Dermis lymphatic vessel endothelial cell (primary cell): ENCODE measurements at places on chromosomes 2 and 18. TPM values are rescaled to one million over a fixed set of nuclear protein-coding genes. Genes with fewer than 3 reads are reported as not detected.

SMAD7 gene
- total RNA-seq, result 6.5 and 10.1 TPM in 2 replicates

CELF4 gene
- 0.43 TPM in 1 of 2 replicates, not detected in the other for total RNA-seq

ECEL1 gene
- total RNA-seq, result not detected in 2 replicates

OR6B3 gene
- total RNA-seq, result not detected in 2 replicates

ALPP gene
- total RNA-seq, result not detected in 2 replicates

DES gene
- total RNA-seq, result not detected in 2 replicates

FSHR gene
- not detected in 2 replicates for total RNA-seq

PKDCC gene
- total RNA-seq, result 4.4 and 6.3 TPM in 2 replicates

SPHKAP gene
- not detected in 2 replicates for total RNA-seq

CPLX4 gene
- total RNA-seq, result not detected in 2 replicates

SLC9A2 gene
- total RNA-seq, result not detected in 2 replicates

UNC80 gene
- 0.26 and 1.3 TPM in 2 replicates for total RNA-seq

XPO1 gene
- 143 and 178 TPM in 2 replicates for total RNA-seq

MAP3K19 gene
- total RNA-seq, result not detected in 2 replicates

ROCK1 gene
- total RNA-seq, result 31.0 and 34.7 TPM in 2 replicates

TNS1 gene
- 33.3 and 41.8 TPM in 2 replicates for total RNA-seq

CTIF gene
- 12.8 and 16.8 TPM in 2 replicates for total RNA-seq

RAB27B gene
- total RNA-seq, result under 0.01 and 0.11 TPM in 2 replicates

MTX2 gene
- 28.0 and 28.5 TPM in 2 replicates for total RNA-seq

CNDP1 gene
- total RNA-seq, result not detected in 2 replicates

CASP10 gene
- total RNA-seq, result 36.3 and 44.4 TPM in 2 replicates

DSG4 gene
- not detected in 2 replicates for total RNA-seq

IGFBP5 gene
- 0.54 and 2.0 TPM in 2 replicates for total RNA-seq

ZC3H6 gene
- 2.5 and 3.0 TPM in 2 replicates for total RNA-seq

B4GALT6 gene
- 4.7 and 5.0 TPM in 2 replicates for total RNA-seq

SP5 gene
- not detected in 2 replicates for total RNA-seq

PAX8 gene
- total RNA-seq, result 0.11 and 0.17 TPM in 2 replicates

EPB41L3 gene
- 0.69 and 49.1 TPM in 2 replicates for total RNA-seq

ANKRD30B gene
- total RNA-seq, result under 0.01 TPM in 1 of 2 replicates, not detected in the other

ATP6V1B1 gene
- total RNA-seq, result not detected in 2 replicates

CCDC148 gene
- 0.22 and 0.34 TPM in 2 replicates for total RNA-seq
